ENCODE measurements at places on chromosomes 6 and 20.

- DNase-seq = no peak
- no peaks in the 10 kb centered on the region for H3K36me3 ChIP-seq
- peak overlapping the region; percentile 76 for H3K27ac ChIP-seq
- H3K4me1 ChIP-seq = peaks cover 10% of the 10 kb centered on the region
Measured at GRCh38 chr20:63896264-63897105, 1.6 kb downstream of the DNAJC5 start.

GRCh38 chr6:126182650-126183311 is 157.1 kb upstream of the CENPW start:
- H3K27me3 ChIP-seq = no peaks in the 10 kb centered on the region
- peak overlapping the region; percentile 68 for H3K27ac ChIP-seq
- H3K4me3 ChIP-seq = no peak overlapping the region
- H3K4me1 ChIP-seq = no peaks in the 10 kb centered on the region
- no peaks in the 10 kb centered on the region for H3K36me3 ChIP-seq

- H3K27me3 ChIP-seq = no peaks in the 10 kb centered on the region
- H3K27ac ChIP-seq = no peak overlapping the region
- DNase-seq = no peak
- H3K4me3 ChIP-seq = no peak overlapping the region
- no peaks in the 10 kb centered on the region for H3K4me1 ChIP-seq
- H3K36me3 ChIP-seq = no peaks in the 10 kb centered on the region
Measured at GRCh38 chr6:56245903-56246351, 1.5 kb downstream of the COL21A1 start.

GRCh38 chr20:4009309-4009708 is 6.0 kb downstream of the RNF24 start:
- H3K4me1 ChIP-seq = no peaks in the 10 kb centered on the region
- H3K36me3 ChIP-seq = no peaks in the 10 kb centered on the region
- no peak for DNase-seq
- H3K4me3 ChIP-seq = no peak overlapping the region
- no peak overlapping the region for H3K27ac ChIP-seq

DNA sequence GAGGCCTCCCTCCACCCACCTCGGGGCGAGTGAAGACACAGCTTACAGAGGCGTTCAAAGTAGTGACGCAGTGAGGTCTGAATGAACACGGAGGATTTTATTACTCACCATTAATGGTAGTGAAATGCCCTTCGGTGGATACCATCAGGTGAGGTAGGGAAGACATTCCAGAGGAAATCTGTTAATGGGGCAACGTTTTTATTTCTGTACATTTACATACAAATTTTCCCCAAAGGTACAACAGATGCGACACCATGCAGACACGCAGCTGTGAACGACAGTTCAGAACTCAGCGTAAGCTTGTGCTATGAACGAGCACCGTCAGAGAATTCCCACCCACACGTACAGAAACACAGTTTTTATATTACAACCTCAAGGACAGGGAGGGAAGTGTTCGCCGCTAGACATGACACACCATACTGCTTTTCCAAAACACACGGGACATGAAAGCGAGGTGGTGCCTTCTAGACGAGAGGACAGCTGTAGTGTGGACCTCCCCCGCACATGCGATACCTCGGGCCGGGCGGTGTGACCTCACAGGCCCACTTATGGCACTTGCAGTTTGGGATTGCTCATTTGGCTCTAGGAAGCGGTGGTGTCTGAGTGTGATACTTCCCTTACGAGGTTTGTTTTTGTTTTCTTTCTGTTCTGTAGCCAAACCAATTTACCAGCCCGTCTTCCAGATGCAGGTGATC is 10.7 kb downstream of the PSMG4 start:
- no peak for DNase-seq
- H3K36me3 ChIP-seq = no peaks in the 10 kb centered on the region
- H3K27me3 ChIP-seq = no peaks in the 10 kb centered on the region

DNA sequence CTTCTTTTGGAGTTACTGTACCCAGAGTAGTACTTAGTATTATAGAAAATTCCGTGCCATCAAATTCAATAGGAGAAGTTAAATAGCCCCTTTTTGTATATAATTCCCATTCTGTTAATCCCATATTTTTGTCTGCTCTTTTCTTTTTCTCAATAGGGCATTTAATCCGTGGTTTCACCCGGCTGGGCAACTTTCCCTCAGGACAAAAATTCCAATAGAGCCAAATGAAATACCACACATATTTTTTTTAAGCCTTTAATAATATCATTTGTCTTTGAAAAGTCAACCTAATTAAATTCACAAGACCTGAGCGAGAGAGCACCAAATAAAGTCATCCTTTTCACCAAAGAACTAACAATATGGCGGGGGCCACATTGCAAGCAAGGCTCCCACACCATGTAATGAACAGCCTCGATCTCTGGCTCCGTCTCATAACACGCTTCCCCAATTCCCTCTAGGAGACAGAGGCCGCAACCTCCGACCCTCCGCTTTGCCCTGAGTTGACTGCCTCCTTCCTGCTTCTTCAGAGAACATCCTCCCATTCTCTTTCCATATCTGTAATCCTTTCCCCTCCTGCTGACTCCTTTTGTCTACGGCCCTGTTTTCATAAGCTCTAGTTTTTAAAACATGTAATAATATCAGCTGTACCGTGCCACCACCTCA is 13.6 kb downstream of the NHSL1 start:
- H3K27me3 ChIP-seq = no peaks in the 10 kb centered on the region
- no peaks in the 10 kb centered on the region for H3K36me3 ChIP-seq
- no peaks in the 10 kb centered on the region for H3K4me1 ChIP-seq
- peak overlapping the region; percentile 72 for H3K27ac ChIP-seq

DNA sequence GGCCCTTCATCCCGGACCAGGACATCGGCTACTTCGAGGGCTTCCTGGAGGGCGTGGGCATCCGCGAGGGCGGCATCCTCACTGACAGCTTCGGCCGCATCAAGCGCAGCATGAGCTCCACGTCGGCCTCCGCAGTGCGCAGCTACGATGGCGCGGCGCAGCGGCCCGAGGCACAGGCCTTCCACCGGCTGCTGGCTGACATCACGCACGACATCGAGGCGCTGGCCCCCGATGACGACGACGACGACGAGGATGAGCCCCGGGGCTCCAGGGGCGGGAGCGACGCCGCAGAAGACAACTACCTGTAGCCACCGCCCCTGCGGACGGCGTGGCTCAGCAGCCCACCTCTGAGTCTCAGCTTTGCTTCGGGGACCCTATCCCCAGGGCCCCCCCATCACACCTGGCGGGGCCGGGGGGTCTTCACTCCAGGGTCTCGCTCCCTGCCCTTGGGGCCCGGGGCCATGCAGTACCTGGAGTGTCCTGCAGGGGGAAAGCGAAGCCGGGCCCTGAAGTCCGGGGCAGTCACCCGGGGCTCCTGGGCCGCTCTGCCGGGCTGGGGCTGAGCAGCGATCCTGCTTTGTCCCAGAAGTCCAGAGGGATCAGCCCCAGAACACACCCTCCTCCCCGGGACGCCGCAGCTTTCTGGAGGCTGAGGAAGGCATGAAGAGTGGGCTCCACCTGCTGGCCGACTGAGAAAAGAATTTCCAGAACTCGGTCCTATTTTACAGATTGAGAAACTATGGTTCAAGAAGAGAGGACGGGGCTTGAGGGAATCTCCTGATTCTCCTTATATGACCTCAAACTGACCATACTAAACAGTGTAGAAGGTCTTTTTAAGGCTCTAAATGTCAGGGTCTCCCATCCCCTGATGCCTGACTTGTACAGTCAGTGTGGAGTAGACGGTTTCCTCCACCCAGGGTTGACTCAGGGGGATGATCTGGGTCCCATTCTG is 20.8 kb upstream of the HCK start:
- H3K27me3 ChIP-seq = no peaks in the 10 kb centered on the region
- H3K4me1 ChIP-seq = no peaks in the 10 kb centered on the region
- peak; percentile 69 for DNase-seq
- no peak overlapping the region for H3K27ac ChIP-seq

DNA sequence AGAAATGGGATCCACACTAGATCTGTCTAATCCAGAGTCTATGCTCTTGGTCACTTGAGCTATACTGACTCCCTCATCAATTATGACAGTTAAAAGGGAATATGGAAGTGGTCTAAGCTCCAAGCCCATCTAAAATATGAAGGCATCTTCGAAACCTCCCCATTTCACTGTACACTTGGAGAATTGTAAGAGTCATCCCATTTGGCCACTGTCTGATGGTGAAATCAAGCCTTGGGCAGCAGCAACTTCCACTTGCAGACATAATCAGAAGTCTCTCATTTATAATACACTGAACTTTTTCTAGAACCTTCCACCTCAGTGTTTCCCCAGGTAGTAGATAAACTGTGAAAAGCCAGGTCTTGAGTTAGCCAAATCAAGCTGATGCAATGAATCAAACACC is 26.3 kb upstream of the UBR2 start:
- no peaks in the 10 kb centered on the region for H3K27me3 ChIP-seq
- DNase-seq = no peak
- H3K4me3 ChIP-seq = no peak overlapping the region
- no peaks in the 10 kb centered on the region for H3K36me3 ChIP-seq
- no peak overlapping the region for H3K27ac ChIP-seq

- no peaks in the 10 kb centered on the region for H3K36me3 ChIP-seq
- H3K4me1 ChIP-seq = peaks cover 13% of the 10 kb centered on the region
- H3K4me3 ChIP-seq = peak overlapping the region; percentile 93
- H3K27me3 ChIP-seq = peaks cover 22% of the 10 kb centered on the region
Measured at GRCh38 chr6:45423111-45423823, 45.5 kb upstream of the SUPT3H start.

- no peak overlapping the region for H3K27ac ChIP-seq
- no peak for DNase-seq
- no peaks in the 10 kb centered on the region for H3K36me3 ChIP-seq
Measured at GRCh38 chr6:125586074-125586473, 163.4 kb upstream of the HEY2 start.

DNA sequence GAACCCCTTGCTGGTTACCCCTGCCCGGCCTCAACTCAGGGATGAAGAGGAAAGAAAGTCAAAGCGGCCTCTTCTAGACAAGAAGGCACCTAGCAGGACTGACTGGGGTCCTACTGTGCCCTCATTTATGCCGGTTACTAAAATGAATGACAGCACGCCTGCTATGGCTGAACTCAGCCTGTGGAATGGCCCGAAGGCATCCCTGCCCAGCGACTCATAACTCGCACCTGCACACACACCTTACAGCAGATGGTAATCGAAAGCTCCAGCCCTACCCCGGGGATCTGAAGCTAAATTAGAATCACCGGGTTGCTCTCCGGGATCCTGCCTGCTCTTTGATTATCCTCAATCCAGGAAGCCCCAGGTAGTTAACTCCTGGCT is 747 bp upstream of the TXNDC5 start:
- H3K27me3 ChIP-seq = no peaks in the 10 kb centered on the region
- peak overlapping the region; percentile 100 for H3K4me3 ChIP-seq
- no peaks in the 10 kb centered on the region for H3K36me3 ChIP-seq
- H3K27ac ChIP-seq = peak overlapping the region; percentile 83
- H3K4me1 ChIP-seq = no peaks in the 10 kb centered on the region
- DNase-seq = no peak

- no peak overlapping the region for H3K27ac ChIP-seq
- H3K36me3 ChIP-seq = no peaks in the 10 kb centered on the region
- no peak overlapping the region for H3K4me3 ChIP-seq
- DNase-seq = no peak
- H3K4me1 ChIP-seq = no peaks in the 10 kb centered on the region
Measured at GRCh38 chr6:111615916-111616612, 10.4 kb upstream of the TRAF3IP2 start.

GRCh38 chr6:47698342-47698787 is at the start of gene ADGRF4:
Gene ADGRF4 (plus strand): TSS chr6:47698580. CDS start chr6:47707246, 8,666 bp downstream.
- DNase-seq = no peak
- no peaks in the 10 kb centered on the region for H3K27me3 ChIP-seq
- no peak within 1 kb of the TSS for H3K4me3 ChIP-seq

- no peaks in the 10 kb centered on the region for H3K36me3 ChIP-seq
- DNase-seq = no peak
- peak overlapping the region; percentile 80 for H3K4me3 ChIP-seq
- H3K27me3 ChIP-seq = no peaks in the 10 kb centered on the region
- H3K27ac ChIP-seq = peak overlapping the region; percentile 98
Measured at GRCh38 chr6:143843677-143843999, 500 bp downstream of the LTV1 start.

DNA sequence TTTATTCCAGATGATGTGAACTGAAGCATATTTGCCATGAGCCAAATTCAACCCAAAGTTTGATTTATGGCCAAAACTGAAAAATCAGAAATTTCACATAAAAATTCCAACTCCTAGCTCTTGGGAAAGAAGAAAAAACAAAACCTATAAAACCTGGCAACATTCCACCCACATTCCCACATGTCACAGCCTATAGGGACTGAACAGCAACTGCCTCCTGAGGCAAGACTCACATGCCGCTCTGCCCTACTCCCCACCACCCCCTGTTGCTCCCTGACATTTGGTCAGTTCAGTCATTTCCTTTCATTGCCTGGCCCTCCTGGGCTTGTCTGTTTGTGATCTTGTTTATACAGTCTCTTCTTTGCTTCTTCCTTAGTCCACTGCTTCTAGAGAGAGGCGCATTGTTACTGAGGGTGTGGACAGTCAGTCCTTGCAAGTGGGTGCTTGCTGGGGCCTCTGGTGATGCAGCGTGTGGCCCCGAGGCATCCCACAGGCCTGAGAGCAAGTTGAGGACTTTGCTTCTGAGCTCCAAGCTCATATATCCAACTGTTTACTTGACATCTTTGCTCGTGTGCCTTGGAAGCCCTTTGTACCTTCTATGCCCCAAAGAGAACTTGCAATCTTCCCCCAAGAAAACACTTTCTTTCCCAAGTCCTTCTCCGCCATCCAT is 31.4 kb downstream of the NFATC2 start:
- H3K36me3 ChIP-seq = no peaks in the 10 kb centered on the region
- no peak overlapping the region for H3K4me3 ChIP-seq

DNA sequence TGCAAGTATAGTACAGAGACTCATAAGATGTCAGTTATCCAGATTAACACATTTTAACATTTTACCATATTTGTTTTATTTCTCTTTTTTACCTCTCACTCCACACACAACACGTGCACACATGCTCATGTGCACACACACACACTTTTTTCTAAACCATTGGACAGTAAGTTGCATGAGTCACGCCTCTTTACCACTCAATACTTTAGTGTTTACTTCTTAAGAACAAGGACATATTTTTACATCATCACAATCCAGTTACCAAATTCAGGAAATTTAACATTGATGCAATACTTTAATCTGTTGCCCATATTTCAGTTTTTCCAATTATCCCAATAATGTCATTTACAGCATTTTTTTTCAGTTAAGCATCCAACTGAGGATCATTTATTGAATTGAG is 109.0 kb downstream of the RIN2 start:
- H3K27me3 ChIP-seq = no peaks in the 10 kb centered on the region
- no peak overlapping the region for H3K27ac ChIP-seq
- no peak overlapping the region for H3K4me3 ChIP-seq
- H3K4me1 ChIP-seq = no peaks in the 10 kb centered on the region

- peak overlapping the region; percentile 95 for H3K27ac ChIP-seq
- no peak overlapping the region for H3K4me3 ChIP-seq
- no peaks in the 10 kb centered on the region for H3K27me3 ChIP-seq
- no peak for DNase-seq
Measured at GRCh38 chr6:3379482-3380060, 77.3 kb downstream of the SLC22A23 start.

- H3K27me3 ChIP-seq = no peaks in the 10 kb centered on the region
- no peak overlapping the region for H3K27ac ChIP-seq
- no peaks in the 10 kb centered on the region for H3K4me1 ChIP-seq
- H3K4me3 ChIP-seq = no peak overlapping the region
- DNase-seq = no peak
Measured at GRCh38 chr6:18334251-18334650, 52.9 kb upstream of the RNF144B start.
